HT1080 (cell line): ENCODE measurements at places on chromosomes 5 and 9. TPM values are rescaled to one million over a fixed set of nuclear protein-coding genes. Genes with fewer than 3 reads are reported as not detected.

DNA sequence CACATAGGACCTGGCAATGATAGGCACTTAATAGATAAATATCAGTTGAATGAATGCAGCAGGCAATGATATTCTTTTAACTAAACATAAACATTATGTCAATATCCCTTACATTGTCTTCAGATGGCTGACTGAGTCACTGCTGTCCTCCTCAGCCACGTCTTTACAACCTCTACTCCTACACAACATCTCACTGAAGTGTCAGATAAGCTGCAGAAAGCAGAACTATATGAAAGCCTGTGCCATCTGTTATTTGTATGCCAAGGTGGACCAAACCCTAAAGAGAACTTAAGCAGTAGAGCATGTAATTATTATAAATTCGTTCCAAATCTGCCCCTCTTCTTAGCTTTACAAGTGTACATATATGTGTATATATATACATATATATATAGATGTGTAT is 271.2 kb downstream of the RASEF start:
- no peak for DNase-seq

DNA sequence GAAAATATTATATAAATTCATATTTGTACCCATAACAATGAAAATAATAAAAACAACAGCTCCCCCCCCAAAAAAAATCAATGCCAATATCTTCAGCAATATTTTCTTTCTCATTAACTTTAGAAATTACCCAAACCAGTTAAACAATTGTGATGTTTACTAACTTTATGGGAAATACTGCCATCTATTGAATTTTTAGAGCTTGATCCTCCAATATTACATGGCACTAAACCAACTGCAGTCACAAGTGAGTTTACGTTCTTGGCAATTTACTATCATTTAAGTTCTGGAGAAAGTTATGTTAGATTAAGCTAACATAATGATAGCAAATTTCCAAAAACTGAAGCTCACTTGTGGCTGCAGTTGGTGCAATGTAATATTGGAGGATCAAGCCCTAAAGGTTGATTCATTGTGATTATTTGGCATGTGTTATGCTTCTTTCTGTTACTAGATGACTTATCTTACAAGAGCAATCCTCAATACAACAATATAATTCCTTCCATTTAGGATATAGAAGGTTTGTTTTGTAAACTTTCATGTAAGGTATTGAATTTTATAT is 379.5 kb downstream of the CDH18 start:
- DNase-seq: peak; percentile 17

DNA sequence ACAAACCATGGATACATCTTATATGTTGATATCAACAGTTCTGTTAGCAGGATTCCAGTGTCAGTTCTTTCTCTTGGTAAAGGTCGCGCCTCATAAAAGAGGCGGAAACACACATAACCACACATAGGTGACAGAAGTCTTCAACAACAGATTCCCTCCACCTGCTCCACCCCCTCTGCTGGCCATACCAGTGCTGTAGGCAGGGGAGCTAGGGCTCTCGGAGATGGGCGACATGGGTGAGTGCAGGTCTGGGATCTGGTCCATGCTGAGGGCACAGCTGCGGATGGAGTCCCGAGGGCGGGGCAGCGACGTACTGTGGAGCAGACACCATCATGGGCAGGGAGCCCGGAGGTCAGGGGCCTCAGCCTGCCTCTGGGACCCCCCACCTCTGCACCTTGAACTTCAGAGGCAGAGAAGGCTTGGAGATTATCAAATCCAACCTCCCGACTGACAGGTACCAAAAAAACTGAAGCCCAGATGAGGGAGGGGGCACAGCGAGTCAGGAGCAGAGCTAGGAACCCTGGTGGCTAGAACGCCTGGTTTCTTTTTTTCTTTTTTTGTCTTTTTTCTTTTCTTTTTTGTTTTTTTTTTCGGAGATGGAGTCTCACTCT is 12.0 kb upstream of the TOR2A start:
- DNase-seq: no peak

DNA sequence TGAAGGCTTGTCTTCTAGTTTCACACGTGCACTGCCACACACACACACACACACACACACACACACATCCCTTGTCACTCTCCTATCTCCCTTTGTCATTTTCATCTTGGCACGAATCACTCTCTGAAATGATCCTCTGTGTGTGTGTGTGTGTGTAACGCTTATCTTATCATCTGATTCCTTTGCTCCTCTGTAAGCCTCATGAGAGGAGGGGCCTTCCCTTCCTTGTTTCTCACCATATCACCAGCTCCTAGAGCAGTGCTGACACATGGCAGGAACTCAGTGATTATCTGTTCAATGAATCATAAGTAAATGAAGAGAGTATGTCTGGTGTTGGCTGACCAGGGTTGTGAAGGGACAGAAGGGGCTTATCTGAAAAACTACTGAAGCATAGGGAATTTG is 53.3 kb downstream of the PDE4D start:
- DNase-seq: peak; percentile 70

GRCh38 chr9:72581694-72582093 is 60.3 kb downstream of the TMC1 start:
- no peak for DNase-seq

DNA sequence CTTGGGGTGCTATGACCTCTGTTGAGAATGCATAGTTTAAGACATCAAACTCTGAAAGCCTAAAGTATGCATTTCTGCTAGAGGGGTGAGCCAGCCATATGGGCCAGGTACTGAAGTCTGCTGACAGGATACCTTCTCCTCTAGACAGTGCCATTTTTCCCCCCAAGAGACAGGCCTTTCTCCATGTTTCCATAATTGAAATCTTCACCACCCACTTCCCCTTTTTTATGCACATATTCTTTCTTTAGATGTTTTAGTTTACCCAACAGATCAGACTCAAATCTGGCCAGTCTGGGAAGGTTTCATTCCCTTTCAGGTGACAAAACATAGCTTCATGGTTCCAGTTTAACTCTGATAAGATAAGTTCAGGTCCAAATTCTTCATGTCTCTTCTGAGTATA is 212.8 kb downstream of the ADCY2 start:
- no peak for DNase-seq

DNA sequence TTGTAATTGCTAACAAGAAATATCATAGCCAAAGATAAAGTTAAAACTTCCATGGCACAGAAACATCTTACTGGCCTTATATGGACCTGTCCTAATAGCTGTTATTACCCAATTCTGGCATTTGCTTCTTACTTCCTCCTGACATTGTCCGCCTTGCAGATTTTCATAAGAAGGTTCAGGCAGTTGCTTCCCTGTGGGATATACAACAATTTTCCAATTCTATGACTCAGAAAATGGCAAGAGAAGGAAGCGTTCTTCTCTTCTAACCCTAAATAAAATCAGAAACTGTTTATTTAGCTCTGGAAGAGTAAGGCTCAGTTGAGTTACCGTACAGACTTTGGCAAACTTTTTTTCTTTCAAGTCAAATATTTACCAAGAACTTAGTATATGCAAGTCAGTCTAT is 1.7 kb downstream of the PRKAA1 start:
- no peak for DNase-seq

DNA sequence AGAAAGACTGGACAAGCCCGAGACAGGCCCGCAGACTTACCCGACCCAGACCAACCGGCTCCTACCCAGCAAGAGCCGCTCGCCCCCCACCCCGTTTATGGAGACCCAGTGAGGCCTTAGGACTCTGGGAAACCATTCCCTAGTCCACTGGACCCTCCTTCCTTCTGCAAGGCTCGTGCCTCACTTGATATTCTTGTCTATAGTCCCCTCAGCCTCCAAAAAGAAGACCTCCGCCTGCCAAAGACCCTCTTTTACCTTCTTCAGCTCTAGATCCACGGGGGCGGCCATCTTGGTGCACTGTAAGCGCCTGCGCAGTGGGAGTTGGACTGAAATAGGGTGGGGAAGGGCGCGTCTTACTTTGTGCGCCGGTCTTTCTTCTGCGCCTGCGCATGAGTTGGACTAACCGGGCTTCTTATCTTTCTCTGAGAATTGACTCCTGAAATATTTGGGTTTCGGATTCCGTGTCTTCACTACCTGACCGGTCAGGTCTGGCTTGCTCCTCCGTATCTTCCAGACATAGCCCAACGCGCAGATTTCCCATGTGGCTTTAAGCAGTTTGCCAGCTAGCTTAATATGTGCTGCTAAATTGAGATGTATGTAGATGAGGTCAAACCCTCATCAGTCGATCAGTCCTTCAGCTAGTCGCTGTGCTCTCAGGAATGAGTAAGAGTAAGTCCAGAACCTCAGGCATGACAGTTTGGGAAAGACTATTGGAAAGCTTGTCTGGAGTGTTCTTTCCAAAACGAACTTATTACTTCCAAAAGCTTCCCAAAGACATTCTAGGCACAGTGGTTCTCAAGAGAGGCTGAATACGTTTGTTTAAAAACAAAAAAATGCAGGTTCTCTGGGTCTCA is at the start of gene PFDN1:
Gene PFDN1 (minus strand): TSS at position 316 of the 854 bp plus-strand sequence. CDS start 28 bp downstream, at position 288.
- peak; percentile 94 for DNase-seq

DNA sequence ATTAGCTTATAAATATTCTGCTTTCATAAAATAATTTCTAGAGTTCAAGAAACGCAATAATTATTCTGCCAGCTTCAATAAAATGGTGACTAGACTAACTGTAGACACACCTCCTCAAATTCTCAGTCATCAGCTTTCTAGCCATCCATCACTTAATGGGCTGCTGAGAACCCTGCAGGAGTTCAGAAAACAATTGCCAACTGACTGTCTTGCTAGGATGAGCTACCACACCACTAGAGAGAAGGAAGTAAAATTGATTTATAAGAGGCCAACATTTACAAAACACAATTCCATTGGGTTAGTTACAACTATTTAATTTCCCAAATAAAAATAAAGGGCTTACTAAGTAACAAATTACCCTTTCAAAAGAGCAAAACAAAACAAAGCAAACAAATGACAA is 126.5 kb upstream of the PAPPA start:
- DNase-seq: peak; percentile 6

GRCh38 chr9:89926691-89927220 is 321.9 kb downstream of the GADD45G start:
- DNase-seq: no peak

GRCh38 chr5:144460600-144460999 is 289.9 kb downstream of the KCTD16 start:
- no peak for DNase-seq

GRCh38 chr9:37946041-37946440 is 42.1 kb upstream of the SLC25A51 start:
- no peak for DNase-seq

DNA sequence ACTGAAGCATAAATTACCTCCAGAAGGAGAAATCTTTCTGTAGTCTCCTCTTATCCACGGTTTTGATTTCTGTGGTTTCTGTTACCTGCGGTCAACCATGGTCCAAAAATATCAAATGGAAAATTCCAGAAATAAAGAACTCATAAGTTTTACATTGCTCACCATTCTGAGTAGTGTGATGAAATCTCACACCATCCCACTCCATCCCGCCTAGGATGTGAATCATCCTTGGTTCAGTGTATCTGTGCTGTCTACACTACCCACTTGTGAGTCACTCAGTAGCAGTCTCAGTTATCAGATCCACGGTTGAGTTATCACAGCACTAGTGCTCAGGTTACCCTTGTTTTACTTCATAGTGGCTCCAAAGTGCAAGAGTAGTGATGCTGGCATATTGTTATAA is 371.2 kb downstream of the NFIB start:
- peak; percentile 97 for DNase-seq

GRCh38 chr9:133003071-133003461 is 24.6 kb downstream of the GFI1B start:
- DNase-seq: no peak

The STPG3 gene
- total RNA-seq: not detected in 2 replicates

The FAM221B gene
- total RNA-seq: not detected in 2 replicates

DNA sequence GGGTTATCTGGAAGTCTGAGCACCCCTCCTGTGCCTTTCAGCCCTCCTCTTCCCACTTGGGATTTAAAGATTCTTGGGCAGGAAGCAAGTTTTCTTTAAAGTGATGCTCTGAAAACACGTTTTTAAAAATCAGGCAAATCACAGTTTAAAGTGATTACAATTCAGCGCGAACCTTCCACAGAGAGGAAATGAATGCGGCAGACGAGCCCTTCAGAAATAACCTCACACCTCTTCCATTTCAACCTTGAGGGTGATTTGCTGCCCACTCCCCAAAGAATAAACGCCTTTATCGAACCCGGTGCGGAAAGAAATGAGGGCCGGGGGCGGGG is 2.3 kb upstream of the EFNA5 start:
- DNase-seq: no peak

The BBLN gene
- 79.8 and 119 TPM in 2 replicates for total RNA-seq

- no peak for DNase-seq
Observed at GRCh38 chr9:131732061-131732526, 7.8 kb downstream of the RAPGEF1 start.

DNA sequence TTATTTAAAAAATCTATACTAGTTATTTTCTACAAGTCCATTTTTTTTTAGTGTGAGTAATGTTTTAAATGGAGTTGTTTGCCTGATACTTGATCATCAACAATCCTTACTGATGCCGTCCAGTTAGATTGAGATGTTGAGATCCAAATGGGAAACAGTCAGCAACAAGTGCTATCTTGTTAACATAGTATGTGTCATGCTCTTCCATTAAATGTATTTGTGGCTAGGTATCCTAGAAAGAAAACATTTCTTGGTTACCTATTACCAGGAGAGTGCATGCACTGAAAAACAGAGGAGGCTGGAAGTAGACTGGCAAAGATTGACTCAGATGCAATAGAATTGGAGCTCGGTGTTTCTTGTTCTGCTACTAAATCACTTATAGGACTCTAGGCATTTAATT is 123.4 kb upstream of the MAN2A1 start:
- no peak for DNase-seq

GRCh38 chr5:144581044-144581443 is 410.4 kb downstream of the KCTD16 start:
- no peak for DNase-seq

DNA sequence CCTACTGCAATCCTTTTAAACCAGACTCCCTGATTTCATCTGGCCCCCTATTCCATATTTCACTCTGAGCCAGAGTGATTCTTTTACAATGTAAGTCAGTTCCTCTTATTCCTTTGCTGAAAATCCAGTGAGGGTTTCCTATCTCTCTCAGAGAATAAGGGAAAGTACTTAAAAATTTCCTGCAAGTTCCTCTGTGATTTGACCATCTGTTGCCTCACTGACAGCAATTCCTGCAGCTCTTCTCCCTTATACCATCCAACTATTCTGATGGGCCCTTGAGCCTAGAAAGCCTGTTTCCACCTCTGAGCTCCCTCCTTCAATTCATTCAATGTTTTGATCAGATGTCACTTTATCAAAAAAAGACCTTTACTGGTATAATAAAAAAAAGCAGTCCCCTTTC is 317.1 kb upstream of the CCNH start:
- DNase-seq: no peak

DNA sequence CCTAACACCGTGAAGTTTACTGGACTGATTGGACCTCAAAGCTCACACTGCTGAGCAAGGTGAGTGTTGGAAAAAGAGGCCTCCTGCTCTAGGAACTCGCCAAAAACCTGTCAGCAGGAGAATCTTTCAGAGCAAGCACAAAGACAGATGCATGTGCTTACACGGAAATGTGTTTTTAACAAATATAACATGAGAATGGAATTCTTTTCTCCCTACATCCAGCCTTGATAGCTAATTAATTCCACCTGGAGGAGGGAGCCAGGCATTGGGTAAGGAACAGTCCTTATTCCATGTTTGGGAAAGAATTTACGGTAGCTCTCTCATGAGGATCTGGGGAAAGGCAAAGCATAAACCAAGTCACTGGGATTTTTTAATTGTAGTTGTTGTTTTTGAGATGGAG is 98.8 kb downstream of the KLF4 start:
- DNase-seq: no peak
